ENCODE measurements at places on chromosomes 5 and 9.

- DNase-seq = no peak
Measured at GRCh38 chr5:5980538-5980895, 397.8 kb downstream of the MED10 start.

DNA sequence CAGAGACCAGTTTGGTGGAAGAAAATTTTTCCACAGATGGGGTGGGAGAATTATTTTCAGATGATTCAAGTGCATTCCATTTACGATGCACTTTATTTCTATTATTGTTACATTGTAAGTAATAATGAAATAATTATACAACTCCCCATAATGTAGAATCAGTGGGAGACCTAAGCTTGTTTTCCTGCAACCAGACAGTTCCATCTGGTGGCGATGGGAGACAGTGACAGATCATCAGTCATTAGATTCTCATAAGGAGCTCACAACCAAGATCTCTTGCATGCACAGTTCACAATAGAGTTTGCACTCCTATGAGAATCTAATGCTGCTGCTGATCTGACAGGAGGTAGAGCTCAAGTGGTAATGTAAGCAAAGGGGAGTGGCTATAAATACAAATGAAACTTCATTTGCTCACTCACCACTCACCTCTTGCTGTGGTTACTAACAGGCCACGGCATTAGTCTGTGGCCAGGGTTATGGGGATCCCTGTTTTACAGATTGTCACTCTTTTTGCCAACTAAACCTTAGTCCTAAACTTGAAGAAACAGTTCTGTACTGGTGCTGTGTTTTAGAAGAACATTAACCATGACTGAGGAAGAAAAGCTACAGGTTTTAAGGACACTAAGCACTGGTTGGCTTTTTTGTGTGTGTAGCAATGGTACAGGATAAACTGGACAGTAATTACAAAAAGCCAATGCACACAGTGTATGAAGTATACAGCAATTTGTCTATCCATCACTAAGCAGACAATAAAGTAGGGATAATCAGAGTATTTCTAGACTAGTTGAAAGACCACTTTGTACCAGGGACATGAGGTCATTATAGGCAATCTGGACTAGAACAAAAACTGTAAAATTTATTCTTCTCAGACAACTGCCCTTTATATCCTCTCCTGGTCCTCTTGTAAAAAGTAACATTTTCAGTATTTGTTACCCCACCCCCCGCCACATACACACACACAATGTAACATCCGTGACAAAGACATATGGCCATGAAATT, 9.9 kb downstream of the TMEM232 start:
- peak; percentile 12 for DNase-seq

DNA sequence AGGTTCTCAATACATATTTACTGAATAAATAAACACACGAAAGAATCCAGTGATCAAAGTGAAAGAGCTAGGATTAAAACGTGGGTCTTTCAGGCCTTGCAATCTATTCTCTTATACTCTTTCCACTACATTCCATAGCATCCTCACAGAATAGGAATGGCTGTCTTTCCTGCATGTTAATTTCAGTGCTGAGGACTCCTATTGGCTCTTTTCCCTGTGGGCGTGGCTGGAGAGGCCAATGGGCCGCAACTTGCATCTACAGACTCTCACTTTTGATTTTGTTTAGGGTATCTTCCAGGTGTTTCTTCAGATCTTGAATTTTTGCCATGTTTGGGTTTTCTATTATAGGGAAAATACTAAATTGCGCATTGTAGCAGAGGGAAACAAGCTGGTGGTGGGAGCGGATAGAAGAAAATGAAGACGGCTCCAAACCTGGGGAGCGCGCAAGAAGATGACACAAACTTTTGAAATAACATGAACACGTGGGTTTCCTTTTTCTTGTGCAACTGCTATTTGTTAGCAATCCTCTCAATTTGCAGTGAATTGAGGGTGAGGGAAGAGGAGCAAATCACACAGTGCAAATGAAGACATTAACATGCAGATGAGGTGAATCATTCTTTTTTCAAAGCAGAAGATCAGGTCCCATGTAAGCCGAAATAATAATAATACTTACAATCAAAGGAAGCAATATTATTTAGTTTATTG, 93.9 kb downstream of the GCNT1 start:
- DNase-seq = no peak

DNA sequence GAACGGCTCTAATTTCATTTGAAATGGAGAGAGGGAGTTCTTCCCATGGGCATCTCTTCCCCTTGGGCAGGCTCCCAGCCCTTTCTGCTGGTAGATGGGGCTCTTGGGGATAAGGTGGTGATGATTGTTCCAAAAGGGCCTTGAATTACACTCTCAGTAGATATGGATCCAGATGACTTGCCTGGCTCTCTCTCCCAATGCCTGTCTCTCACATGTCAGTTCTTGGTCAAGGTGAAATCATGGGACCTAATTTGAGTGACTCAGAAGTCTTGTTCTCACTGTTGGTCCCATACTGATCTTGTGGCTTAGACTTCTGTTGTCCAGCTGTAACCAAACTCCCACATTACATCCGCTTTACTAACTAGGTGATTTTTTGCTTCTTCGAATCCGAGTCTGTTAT, 317.0 kb upstream of the RFX3 start:
- DNase-seq = no peak

DNA sequence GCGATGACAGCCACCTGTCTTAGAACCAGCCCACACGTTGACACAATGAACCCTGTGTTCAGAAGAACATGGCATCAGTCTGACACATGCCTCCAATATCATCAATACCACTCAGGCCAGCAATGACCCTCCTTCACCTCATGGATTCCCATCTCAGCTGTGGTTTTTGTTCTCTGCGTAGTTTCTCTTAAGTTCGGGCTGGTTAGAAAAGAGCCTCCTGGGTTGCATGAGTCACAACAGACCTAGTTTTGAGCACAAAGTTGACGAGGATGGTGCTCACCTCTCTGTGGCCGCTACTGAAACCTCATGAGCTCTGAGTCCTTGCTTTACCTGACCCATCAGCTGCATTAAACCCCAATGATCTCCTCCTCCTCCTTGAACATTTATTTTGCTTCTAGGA, 299.9 kb downstream of the SPOCK1 start:
- no peak for DNase-seq

- DNase-seq = no peak
Measured at GRCh38 chr9:33101104-33101951, 24.9 kb upstream of the SMU1 start.

GRCh38 chr5:157718519-157718918, 12.7 kb upstream of the THG1L start:
- peak; percentile 80 for DNase-seq

DNA sequence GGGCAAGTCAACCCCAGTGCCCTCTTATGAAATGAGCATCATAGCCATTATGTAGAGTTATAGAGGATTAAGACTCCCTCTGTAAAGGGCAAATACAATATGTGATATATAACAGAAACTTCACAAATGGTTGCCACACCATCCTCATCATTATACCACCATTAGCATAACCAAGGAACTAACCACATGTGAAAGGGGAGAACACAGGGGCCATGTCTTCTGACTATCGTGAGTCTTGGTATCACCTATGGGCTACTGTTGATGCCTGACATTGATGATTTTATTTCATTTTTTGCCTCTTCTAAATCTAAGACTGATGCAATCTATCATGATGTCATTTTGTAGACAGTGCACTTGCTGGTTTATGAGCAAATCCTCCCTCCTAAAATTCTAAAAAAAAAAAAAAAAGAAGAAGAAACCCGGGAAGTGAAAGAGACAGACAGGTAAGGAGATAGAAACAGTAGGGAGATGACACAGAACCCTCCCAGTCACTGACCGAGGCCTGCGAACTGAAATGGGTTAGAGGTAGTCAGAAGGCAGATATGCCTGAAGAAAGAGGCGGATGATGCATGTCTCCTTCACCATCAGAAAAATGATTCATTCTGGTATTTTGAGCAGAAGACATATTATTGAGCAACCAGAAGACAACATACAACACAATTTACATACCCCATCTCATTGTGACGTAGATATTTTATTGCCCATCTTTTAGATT, 266.0 kb downstream of the DMAC1 start:
- DNase-seq = no peak

GRCh38 chr9:87517732-87518131, 20.1 kb downstream of the DAPK1 start:
- no peak for DNase-seq

DNA sequence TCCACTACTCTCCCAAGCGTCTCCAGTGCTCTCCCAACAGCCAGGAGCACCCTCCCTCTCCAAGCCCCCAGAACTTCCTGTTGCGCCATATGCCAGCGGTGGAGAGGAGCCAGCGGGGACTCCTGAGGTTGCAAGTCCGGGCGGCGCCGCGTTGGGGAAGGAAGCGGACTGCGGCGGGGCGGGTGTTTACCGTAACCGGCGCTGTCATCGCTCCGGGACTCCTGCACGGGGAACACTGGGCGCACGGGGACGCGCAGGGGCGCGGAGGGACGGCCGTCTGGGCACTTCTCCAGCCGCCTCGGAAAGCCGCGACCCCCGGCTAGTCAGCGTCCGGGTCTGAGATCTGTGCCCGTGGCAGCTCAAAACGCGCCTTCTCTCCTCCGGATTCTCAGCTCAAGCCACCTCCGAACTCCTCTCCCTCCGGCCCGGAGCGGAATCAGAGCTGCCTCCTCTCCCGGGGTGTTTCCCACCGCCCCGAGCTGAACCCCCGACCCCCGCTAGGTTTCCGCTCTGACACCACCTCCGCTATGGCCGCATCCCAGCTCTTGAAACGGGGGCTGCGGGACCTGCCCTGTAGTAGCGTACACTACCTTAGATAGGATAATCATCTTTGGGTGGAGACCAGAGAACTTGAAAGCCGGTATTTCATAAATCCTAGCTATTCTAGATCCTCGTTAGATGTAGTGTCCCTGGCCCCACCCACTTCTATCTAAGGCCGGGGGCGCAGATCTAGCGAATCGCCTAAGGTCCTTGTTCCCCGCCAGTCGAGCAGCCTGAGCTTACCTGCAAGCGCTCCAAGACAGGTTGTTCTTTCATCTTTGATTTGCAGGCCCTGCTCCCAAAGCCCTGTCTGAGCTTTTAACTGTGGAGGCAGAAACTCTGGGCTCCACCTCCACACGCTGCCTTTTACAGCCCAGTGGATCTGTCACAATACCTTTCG, at the start of gene TRPM6:
Gene TRPM6, minus strand, starts transcription at position 881 of the 940 bp plus-strand sequence. Its CDS starts 65 bp downstream, at position 816.
- DNase-seq = peak; percentile 44

- DNase-seq = peak; percentile 7
Measured at GRCh38 chr9:131310833-131311554, 21.5 kb downstream of the PLPP7 start.

- peak; percentile 97 for DNase-seq
Measured at GRCh38 chr9:123360161-123361085, 4.4 kb downstream of the CRB2 start.

Measured in hematopoietic multipotent progenitor cell treated with erythropoietin and hydrocortisone succinate and interleukin-3 and kit ligand, for 8 days (in vitro differentiated cells).